ENCODE measurements at places on chromosomes 7 and 10. TPM values are rescaled to one million over a fixed set of nuclear protein-coding genes. Genes with fewer than 3 reads are reported as not detected.

GRCh38 chr7:132395361-132395760, 180.9 kb downstream of the PLXNA4 start:
- peaks cover 22% of the 10 kb centered on the region for H3K4me1 ChIP-seq
- H3K27me3 ChIP-seq = no peaks in the 10 kb centered on the region
- H3K27ac ChIP-seq = no peak overlapping the region
- no peak overlapping the region for H3K4me3 ChIP-seq
- DNase-seq = no peak

The GHRHR gene
- total RNA-seq = not detected

DNA sequence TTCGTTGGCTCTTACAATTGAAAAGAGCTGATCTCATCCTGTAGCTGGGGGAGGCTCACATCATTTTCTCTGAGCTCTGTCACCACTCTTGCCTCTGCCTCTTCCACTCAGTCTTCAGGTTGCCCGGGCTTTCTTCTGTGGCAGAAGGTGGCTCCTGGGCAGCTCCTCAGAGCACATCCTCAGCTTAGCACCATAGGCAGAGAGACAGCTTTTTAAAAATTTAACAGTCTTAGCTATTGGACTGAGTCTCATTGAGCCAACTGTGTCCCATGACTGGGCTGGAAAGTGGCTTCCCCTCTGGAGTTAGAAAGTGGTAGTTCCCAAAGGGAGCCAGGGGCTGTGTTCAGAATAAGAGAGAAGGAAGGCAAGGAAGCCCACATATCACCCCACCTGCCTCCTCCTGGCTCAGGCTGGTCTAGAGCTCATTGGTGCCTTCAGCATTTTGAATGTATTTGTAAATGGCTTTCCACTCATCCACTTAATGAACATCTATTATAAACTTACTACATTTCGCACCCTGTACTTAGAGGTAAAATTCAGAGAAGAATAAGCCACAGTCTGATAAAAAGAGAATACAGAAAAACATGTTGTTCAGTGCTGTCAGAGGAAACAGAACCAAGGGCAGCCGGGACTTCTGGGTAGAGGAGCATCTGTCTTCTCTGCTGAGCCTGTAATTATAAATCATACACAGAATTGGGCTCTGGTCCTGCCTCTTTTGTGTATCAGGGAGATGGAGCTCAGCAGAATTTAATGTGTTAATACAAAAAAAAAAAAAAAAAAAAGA, 119.3 kb downstream of the WDFY4 start:
- no peaks in the 10 kb centered on the region for H3K36me3 ChIP-seq
- H3K27ac ChIP-seq = peak overlapping the region; percentile 36
- no peak for DNase-seq
- no peaks in the 10 kb centered on the region for H3K27me3 ChIP-seq
- no peak overlapping the region for H3K4me3 ChIP-seq
- H3K4me1 ChIP-seq = peaks cover 78% of the 10 kb centered on the region

DNA sequence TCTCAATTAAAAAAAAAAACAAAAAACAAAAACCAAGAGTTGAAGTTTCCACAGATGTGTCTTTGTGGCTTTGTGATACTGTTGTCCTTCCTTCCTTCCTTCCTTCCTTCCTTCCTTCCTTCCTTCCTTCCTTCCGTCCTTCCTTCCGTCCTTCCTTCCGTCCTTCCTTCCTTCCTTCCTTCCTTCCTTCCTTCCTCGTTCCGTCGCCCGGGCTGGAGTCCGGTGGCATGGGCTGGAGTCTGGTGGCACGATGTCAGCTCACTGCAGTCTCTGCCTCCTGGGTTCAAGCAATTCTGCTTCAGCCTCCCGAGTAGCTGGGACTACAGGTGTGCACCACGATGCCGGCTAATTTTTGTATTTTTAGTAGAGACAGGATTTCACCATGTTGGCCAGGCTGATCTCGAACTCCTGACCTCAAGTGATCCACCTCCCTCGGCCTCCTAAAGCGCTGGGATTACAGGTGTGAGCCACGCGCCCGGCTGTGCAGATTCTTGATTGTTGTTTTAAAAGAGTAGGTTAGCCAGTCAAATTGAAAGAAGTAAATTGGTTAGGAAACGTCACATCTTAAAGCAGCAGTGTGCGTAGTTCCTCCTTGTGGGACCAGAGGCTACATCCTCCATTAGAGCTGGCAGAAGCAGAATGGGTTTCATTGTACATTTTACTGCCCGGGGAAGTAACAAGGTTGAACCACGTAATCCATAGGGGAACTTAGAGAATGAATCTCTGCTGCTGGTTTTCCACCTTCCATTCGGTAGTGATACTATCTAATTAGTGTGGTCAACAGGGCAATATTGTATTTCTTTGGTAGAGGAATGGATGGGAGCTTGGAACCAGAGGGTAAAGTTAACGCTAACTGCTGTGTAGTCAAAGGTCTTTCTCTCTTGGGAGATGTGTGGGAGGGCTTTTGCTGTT, 20.6 kb downstream of the DNAJB6 start:
- H3K27me3 ChIP-seq = no peaks in the 10 kb centered on the region
- no peaks in the 10 kb centered on the region for H3K36me3 ChIP-seq
- H3K4me3 ChIP-seq = no peak overlapping the region
- DNase-seq = no peak
- peak overlapping the region; percentile 58 for H3K27ac ChIP-seq
- peaks cover 91% of the 10 kb centered on the region for H3K4me1 ChIP-seq

The RTKN2 gene
- total RNA-seq = 0.30 TPM

The SLC13A1 gene
- total RNA-seq = not detected

The LIPA gene
- 27.0 TPM for total RNA-seq

- H3K27ac ChIP-seq = no peak overlapping the region
- no peak overlapping the region for H3K4me3 ChIP-seq
- no peaks in the 10 kb centered on the region for H3K4me1 ChIP-seq
- H3K27me3 ChIP-seq = no peaks in the 10 kb centered on the region
- H3K36me3 ChIP-seq = no peaks in the 10 kb centered on the region
- DNase-seq = no peak
These were observed 358.8 kb downstream of the CALN1 start for GRCh38 chr7:72053292-72053691.

The YWHAG gene
- total RNA-seq = 217 TPM

GRCh38 chr10:102452672-102453340, 1.5 kb upstream of the C10orf95 start:
- no peaks in the 10 kb centered on the region for H3K36me3 ChIP-seq
- H3K27me3 ChIP-seq = no peaks in the 10 kb centered on the region
- no peak overlapping the region for H3K4me3 ChIP-seq
- H3K4me1 ChIP-seq = peaks cover 17% of the 10 kb centered on the region

The SPDYE2B gene
- not detected for total RNA-seq

The PDE6C gene
- not detected for total RNA-seq

DNA sequence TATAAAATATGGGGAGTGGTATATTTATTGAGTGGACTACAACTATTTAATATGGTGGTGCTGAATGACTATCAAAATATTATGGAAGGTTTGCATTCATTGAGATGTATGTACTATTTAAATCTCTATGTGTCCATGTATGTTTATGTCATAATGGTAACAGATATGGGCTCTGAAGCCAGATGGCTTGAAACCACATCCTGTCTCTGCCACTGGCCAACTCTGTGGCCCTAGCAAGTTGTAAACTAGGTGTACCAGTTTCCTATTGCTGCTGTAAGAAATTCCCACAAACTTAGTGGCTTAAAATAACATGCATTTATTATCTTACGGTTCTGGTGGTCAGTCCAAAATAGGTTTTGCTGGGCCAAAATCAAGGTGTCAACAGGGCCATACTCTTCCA, 198.1 kb upstream of the NFE2L3 start:
- no peak overlapping the region for H3K4me3 ChIP-seq
- no peaks in the 10 kb centered on the region for H3K4me1 ChIP-seq
- no peaks in the 10 kb centered on the region for H3K27me3 ChIP-seq
- H3K36me3 ChIP-seq = no peaks in the 10 kb centered on the region
- DNase-seq = no peak
- H3K27ac ChIP-seq = no peak overlapping the region

DNA sequence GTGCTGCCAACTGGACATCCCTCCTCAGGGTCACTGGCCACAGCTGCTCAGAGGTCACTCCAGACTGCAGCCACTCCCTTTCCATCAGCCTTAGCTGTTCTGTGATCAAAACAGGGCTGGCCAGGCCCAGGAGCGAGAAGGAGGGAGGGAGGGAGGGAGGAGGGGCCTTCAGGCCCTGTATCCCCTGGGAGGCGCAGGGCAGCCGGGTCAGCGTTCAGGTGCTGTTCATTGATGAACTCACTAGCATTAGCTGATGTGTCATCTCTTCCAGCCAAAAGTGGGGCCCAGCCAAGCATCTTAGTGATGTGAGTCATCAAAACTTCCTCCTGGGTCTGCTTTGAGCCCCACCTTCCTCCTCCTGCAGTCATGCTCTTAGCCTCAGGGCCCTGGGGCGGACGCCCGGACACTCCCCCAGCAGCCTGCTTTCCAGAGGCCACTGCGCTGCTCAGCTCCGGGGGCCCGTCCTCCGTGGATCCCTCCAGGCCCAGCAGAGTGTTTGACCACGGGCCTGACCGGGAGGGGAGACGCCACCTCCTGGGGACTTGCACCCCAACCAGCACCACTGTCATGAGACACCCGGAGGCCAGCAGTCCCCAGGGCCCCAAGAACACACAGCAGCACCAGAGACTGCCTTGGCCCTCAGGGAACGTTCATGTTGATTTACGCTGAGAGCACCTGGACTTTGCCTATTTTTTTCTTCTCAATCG, 149.2 kb downstream of the PRKAG2 start:
- H3K4me3 ChIP-seq = no peak overlapping the region
- no peaks in the 10 kb centered on the region for H3K36me3 ChIP-seq
- no peaks in the 10 kb centered on the region for H3K27me3 ChIP-seq
- H3K4me1 ChIP-seq = peaks cover 41% of the 10 kb centered on the region
- DNase-seq = peak; percentile 56
- H3K27ac ChIP-seq = peak overlapping the region; percentile 69

DNA sequence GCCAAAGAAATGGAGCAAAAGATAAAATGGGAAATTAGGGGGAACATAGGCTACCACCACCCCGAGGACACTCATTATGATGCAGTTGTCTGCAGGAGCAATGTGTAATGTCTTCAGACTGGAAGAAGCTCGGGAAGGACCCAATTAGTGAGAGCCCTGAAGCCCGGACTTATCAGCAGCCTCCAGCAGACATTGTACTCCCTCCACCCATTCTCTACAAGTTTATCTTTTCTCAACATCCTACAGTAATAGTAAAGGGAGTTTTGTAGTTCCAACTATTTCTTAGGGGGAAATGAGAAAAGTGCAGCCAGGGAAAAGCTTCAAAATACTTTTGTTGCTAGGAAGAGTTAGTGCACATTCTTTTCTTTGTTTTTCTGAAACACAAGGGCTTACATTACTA, 657.3 kb upstream of the COBL start:
- no peak for DNase-seq
- H3K4me3 ChIP-seq = no peak overlapping the region
- no peaks in the 10 kb centered on the region for H3K36me3 ChIP-seq
- H3K27ac ChIP-seq = no peak overlapping the region

The MNX1 gene
- not detected for total RNA-seq

The HTRA1 gene
- 87.1 TPM for total RNA-seq

The CASTOR2 gene
- 27.7 TPM for total RNA-seq

GRCh38 chr10:61366365-61366764, 86.8 kb downstream of the TMEM26 start:
- H3K36me3 ChIP-seq = no peaks in the 10 kb centered on the region
- H3K4me1 ChIP-seq = no peaks in the 10 kb centered on the region
- H3K4me3 ChIP-seq = no peak overlapping the region
- no peak for DNase-seq
- H3K27me3 ChIP-seq = no peaks in the 10 kb centered on the region

DNA sequence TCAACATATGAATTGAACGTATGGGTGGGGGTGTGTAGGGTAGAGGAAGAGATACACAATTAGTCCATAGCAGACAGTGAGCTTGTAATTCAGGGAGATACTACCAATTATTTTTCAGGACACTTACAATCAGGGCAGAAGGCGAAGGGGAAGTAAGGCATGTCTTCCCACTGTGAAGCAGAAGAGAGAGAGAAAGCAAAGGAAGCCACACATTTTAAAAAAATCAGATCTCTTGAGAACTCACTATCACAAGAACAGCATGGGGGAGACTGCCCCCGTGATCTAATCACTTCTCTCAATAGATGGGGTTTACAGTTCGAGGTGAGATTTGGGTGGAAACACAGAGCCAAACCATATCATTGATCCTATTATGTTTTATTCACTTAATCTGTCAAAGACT, 116.4 kb upstream of the RPA3 start:
- H3K4me3 ChIP-seq = no peak overlapping the region
- H3K4me1 ChIP-seq = no peaks in the 10 kb centered on the region
- H3K27me3 ChIP-seq = no peaks in the 10 kb centered on the region
- no peak overlapping the region for H3K27ac ChIP-seq
- H3K36me3 ChIP-seq = no peaks in the 10 kb centered on the region

All from heart right ventricle (tissue), 16 donors.